ENCODE measurements at places on chromosomes 12 and 14.

DNA sequence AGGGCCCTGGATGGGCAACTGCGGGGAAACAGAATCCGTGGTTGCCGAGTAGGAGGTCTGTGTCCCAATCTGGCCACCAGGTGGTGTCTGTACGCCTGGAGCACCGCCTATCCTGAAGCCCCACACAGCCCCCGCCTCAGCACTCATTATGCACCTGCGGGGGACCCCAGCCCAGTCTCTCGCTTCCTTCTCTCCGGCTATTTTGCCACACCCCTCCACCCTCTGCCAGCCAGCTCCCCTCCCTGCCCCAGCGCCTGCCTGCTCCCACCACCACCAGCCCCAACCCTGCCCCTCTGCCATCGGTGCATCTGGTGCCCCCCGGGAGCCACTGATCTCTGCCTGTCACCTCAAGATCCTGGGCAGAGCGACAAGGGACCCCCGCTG lies 2.2 kb upstream of the NXPH4 start:
- DNase-seq, result peak; percentile 19

- no peak for DNase-seq
Measured at GRCh38 chr14:21861153-21861552, 187.5 kb upstream of the OR4E1 start.

- no peak for DNase-seq
Measured at GRCh38 chr14:75395862-75396261, 32.0 kb upstream of the JDP2 start.

DNA sequence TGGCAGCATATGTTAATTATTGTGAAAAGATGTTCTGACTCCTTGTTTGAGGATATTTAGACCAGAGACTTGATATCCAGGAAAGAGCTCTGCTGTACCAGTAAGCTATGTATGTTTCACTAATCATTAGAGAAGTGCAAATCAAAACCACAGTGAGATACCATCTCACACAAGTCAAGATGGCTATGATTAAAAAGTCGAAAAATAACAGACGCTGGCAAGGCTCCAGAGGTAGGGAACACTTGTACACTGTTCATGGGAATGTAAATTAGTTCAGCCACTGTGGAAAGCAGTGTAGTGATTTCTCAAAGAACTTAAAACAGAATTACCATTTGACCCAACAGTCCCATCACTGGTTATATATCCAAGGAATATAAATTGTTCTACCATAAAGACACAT lies 171.6 kb downstream of the DPY19L2 start:
- DNase-seq, result no peak
